Activated naive CD4-positive, alpha-beta T cell (primary cell): ENCODE measurements at places on chromosomes 7 and 10.

DNA sequence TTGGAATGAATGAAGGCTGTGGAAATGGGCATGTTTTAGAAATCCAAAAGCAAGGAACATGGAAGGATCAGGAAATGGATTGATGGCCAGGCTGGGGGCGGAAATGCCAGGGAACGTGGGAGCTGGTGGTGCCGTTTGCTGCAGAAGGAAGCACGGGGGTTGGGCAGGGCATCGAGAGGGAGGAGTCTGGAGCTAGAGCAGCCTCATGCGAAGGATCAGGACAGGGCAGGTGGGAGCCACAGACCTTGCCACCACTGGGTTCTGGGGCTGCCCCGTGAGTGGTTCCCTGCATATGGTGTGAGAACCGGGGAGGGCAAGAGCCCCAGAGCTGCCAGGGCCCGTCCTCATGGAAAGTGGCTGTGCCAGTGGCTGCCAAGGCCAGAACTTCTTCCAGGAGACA lies 193.8 kb upstream of the ZNF32 start:
- DNase-seq: no peak

- no peak for DNase-seq
Observed at GRCh38 chr10:108789336-108789735, 1134.0 kb downstream of the XPNPEP1 start.

DNA sequence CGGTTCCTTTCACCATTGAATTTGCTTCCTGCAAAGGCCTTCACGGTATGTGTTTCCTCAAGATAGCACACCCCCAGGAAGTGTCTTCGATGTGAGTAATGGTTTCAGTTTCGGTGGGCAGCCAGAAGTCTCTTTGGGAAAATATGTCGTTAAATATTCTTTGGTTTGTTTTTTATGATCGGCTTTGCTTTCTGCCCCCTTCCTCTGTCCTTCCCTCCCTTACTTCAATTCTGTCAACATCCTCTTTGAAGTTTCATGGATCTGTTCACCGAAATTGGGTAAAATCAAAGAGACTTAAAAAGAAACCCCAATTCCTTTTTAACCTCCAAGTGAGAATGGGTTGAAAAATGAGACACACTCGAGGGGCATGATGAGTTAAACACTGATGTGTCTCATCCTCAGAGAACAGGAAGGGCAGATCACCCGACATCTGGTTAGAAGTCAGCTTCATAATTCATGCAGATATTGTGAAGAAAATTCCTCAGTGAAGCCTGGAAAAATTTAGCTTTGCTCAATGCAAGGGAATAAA lies 170.8 kb upstream of the HABP2 start:
- DNase-seq: no peak

DNA sequence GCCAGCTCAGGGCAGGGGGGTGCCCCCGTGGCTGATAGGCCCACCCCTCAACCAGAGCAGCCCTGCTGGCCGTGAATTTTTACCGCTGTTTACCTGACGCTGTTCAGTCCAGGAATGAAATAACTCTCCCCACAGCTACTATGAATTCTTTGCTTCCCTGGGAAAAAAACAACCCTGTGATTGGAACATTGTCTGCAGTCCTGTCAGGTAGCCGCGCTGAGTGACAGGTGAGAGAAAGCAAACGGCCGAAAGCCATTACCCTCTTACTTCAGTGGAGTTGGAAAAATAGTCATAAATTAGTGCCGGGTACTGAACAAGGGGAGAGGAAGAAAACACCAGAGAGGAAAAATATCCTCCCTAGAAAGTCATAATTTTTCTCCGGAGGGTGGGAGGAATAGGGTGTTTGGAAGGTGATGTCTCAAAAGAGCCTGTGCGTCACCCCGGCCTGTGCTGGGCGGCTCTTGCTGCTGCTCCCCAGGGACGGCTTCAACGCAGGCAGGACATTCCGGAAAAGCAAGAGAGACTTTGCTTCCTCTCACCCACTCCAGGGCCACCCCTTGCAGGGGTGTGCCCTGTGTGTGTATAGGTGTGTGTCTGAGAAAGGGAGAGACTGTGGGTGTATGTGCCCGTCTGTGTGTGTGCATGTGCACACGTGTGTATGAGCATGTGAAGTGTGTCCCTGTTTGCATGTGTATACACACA lies 69.0 kb downstream of the CDH23 start:
- no peak for DNase-seq

DNA sequence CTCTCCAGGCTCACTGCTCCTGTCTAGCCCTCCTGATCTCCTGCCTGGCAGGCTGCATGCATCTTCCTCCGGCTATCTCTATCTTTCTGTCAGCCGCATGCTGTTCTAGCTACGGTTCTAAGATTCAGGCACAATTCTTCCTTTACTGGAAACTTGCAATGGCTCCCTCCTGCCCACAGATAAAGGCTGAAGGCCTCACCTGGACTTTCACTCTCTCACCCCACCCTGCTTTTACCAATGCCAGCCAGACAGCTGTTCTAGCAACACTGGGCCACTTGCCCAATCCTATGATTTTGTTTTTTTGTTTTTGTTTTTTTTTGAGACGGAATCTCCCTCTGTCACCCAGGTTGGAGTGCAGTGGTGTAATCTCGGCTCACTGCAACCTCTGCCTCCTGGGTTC lies 38.3 kb downstream of the BEND7 start:
- no peak for DNase-seq

DNA sequence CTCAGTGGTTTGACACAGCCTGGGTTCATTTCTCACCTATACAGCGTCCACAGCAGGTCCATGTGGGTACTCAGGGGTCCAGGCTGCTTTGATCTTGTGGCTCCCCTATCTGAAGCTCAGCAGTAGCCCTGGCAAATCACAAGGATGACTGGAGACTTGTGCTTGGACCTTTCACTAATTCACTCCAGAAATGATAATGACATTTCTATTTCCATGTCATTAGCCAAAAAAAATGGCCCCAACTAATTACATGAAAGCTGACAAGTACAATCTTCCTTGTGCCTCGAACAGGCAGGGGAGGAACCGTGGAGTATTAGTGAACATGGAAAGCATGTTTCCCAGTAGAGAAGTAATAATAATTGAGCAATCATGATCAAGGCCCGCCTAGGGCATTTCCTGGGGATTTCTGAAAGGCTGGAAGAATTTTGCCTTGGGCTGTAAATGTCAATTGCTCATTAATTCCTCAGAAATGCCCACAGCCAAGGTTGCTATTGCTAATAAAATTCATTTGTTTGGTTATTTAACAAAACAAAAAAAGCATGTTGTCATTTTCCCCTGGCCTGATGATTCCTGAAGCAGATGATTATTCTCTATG lies 586.1 kb downstream of the SDK1 start:
- DNase-seq: no peak

- no peak for DNase-seq
Observed at GRCh38 chr7:49443515-49443914, 329.9 kb upstream of the VWC2 start.

GRCh38 chr10:44033008-44033407 lies 351.9 kb downstream of the CXCL12 start:
- no peak for DNase-seq

- DNase-seq: no peak
Observed at GRCh38 chr7:110800984-110801383, 289.9 kb upstream of the LRRN3 start.

GRCh38 chr10:11026773-11027172 lies 9.1 kb downstream of the CELF2 start:
- no peak for DNase-seq

DNA sequence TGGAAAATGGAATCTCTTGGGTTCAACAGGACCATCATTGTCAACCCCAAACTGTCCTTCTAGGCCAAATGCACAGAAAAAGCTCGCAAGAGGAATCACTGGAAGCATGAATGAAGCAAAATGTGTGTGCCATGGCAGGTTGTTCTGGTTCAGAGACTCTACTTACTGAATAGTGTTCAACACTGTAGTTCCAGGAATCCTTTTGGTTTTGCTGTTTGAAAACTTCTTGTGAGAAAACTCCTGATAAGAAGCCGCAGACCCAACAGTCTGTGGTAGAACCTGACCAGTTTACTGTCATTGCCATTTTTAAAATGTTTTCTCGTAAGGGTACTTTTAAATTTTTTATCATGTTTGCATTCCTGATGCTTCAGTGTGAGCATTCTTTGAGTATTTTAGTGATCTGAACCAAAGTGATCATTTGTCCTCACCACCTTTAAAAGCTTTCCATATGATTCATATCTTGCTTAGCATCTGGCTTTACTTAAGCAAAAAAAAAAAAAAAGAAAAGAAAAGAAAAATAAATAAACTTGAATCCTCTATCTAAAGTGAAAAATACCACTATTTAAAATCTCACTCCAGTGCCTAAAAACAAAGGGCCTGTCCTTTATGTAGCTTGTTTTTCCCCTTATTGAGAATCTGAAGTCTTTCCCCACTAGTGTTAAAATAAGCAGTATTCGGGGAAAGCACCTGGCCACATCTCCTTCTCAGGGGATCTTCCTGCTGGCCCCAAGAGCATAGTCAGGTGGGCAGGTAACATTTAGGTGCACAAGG lies 92.4 kb downstream of the WNT2 start:
- DNase-seq: no peak
